ENCODE measurements at places on chromosomes 7 and 10.
A peak's percentile ranks its signal among the peaks of the same experiment; 100 is the strongest.

GRCh38 chr7:125984795-125985194, 1055.2 kb upstream of the POT1 start:
- DNase-seq = no peak

DNA sequence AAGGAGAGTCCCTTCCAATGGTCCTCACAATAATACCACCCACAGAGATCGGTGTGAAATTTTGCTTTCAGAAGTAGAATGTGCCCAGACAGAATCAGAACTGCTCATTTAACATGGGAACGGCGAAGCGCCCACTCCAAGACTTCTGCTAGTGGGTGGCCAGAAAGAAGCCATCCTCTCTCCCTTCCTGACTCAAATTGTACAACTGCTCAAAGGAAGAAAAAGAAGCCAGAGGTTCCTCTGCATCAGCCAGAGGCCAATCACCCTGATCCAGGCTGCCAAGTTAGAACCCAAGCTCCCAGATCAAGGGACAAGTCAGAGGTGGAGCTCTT, 23.3 kb downstream of the NUDCD3 start:
- DNase-seq = no peak

DNA sequence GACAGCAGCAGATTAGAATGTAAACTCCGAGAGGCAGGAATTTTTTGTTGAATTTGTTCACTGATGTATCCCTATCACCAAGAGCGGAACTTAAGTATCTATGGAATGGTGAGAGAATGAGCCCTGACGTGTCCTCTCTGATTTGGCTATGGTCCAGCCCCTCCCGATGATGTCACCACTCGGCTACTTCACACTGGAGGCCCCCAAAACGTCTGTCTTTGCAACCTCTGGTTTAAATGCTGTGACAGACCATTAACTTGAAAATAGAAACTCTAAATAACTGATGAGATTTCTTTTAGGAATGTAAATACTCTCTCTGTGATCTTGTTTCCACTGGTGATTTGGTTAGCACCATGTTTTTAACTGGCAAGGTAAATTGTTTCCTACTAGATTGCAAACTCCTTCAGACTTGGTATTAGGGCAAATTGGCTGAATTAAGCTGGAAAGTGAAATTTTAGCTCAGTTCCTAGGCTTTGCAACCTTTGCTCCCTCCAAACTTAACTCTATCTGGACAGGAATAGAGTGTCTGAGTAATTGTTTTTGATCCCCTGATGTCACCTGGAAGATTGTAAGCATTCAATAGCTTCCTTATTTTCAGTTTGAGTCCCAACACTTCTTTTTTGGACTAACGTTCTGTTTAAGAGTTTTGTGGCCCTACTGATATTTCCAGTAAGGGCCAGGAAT, 19.1 kb downstream of the SLC16A12 start:
- DNase-seq = no peak

- no peak for DNase-seq
Observed at GRCh38 chr7:92848851-92849250, 12.5 kb upstream of the CDK6 start.

GRCh38 chr7:69654849-69655707, 56.8 kb downstream of the AUTS2 start:
- DNase-seq = no peak

- DNase-seq = no peak
Observed at GRCh38 chr10:26454891-26455290, 16.8 kb downstream of the APBB1IP start.

DNA sequence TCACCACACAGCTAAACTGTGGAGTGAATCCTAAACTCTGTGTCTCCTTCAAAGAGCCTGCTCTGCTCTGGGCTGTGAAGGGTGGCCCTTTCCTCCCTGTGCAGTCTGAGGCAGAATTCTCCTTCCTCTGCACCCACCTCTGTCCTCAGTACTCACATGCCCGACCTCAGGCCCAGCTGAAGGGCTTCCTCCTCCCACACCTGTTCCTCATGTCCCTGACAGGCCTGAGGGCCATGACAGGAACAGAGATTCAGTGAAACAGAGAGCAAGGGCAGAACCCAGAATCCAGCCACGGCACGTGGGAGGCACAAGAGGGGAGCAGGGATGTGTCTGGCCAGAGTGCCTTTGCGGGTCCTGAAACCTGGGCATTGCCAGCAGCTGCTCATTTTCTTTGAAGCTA, 13.9 kb downstream of the CREB3L2 start:
- DNase-seq = no peak

GRCh38 chr7:33853361-33854062, 51.8 kb upstream of the BMPER start:
- DNase-seq = no peak

DNA sequence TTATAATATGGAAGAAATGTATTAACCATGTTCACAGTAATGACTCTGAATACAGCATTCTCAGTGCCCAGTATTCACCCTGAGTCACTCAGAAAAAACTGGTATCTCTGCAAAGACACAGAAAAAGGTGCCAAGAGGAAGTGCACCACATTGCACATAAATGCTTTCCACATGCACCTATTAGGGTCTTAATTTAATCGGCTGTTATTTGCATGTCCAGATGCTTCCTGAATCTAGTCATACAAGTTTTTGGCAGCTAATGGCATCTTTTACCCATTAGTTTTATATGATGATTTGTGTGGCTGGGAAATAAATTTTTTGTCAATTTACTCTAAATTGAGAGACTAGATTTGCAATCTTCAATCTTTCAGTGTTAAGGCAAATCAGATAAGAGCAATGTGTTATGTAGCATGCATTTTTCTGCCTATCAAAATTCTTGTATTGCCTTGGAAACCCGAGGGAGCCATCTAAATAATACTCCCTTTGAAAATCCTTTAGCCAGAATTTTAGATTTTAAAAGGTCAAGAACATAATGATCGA, 58.2 kb downstream of the ZNF680 start:
- no peak for DNase-seq

- DNase-seq = no peak
Observed at GRCh38 chr10:48670978-48671913, 13.4 kb upstream of the WDFY4 start.

DNA sequence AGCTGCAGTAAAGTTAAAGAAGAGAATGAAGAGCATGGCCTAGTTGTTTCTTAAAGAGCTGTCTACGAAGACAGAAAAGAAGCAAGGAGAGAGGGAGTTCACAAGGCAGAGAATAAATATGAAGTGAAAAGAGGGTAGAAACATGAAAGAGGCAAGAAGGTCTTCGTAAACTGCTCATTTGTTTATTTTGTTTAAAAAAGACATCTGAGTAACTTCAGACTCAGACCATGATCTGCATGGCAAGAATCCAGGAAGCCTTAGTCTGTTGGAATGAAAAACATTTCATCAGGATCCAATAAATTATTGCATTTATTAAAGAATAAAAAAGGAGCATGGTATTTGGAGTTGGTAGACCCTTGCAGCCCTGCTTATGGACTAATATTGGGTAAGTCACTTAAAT, 151.1 kb downstream of the SEM1 start:
- DNase-seq = no peak

DNA sequence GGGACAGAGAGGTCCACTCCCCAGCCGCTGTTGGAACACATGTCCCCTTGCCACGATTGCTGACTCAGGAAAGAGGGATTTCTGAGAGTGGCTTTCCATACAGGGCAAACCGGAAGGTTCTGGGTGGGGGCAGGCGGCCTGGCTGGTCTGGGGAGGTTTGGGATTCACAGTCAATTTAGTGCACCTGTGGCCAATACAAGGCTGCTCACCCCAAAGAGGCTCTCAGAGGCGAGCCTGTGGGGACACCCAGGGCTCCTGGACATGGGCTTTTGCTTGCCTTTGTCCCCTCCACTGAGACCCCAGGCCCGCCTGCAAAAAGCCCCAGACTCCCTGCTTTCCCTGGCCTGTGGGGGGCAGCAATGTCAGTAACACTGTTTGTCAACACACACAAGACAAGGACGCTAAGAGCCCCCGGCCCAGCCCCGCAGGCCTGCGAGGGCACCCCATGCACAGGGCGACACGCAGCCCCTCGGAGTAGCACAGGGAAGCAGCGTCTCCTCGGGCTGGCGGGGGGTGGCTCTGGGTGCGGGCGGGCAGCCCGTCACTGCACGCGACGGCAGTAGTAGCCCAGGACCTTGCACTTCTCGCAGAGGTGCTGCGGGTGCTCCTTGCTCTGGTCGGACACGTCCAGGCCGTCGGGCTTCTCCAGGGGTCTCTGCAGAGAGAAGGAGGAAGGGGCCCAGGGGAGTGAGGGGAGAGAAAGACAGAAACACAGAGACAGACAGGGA, 38.7 kb downstream of the PPIF start:
- no peak for DNase-seq

GRCh38 chr7:159218170-159218569, 73.5 kb upstream of the VIPR2 start:
- DNase-seq = no peak

DNA sequence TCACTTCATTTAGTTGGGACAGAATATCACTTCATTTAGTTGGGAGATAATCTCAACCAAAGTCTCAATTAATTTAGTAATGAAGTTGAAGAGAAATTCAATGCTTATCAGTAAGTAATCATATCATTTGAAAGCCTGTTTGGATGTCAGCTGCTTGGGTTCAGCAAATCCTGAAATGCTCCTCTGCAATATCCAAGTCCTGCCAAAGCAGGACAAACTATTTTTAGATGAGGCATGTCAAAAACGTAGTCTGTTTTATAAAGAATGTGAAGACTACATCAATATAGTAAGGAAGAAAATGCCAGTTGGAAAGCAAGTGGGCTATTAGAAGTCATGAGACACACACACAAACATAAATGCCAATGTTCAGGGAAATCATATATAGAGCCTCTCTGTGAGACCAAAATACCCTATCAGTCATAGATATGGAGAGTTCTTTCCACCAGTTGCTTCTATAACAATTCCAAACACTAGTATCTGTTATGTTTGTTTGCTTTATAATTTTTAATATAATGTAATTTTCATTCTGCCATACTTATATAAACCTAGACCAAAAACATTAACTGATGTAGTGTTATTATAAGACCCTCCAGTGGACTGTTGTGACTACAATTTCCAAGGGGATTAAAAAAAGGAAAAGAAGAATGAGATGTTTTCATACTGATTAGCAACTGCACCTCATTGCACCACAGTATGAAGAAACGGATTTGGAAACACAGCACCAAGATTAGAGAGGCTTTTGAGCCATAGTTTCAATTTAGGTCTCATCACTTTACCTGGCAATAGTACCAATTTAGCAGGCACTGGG, 160.7 kb downstream of the LRRTM3 start:
- DNase-seq = no peak

DNA sequence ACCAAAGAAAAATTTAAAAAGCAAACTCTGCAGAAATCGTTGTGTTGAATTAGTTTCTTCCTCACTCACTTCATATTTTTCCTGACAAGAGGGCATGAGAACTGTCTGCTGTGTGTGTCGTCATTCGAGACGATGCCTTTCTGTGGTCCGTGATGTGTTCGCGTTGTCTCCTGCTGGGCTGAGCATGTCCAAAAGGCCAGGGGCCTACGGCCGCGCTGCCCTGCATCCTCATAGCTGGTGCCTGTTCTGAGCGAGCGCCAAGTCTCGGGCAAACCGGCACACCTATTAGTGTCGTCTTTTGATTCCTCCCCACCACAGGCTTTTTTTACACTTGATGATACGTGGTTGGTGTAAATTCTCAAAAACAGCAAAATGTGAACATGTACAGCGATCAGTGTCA, 27.4 kb downstream of the WDR37 start:
- no peak for DNase-seq

GRCh38 chr7:140229591-140230515, 53.1 kb upstream of the KDM7A start:
- DNase-seq = peak; percentile 25

GRCh38 chr10:77074104-77074624, 563.4 kb downstream of the KCNMA1 start:
- no peak for DNase-seq

DNA sequence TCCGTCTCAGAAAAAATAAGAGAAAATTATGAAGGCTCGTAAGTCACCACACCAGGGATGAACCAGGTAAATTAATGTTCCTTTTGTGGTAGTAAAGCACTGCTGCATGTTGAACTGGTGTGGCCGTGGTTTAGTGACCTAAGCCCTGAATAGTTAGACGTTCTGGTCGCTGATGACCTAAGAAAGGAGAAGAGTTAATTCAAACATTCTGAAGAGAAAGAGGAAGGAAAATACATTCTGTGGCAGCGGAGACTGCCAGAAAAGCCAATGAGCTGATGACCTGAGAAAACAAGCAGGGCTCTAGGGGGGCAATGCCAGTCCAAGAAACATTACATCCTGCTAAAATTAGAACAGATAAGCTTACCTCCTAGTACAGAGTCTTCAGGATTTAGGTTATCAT, 17.5 kb downstream of the DNAJC9 start:
- no peak for DNase-seq

- no peak for DNase-seq
Observed at GRCh38 chr10:132965411-132966057, 23.2 kb upstream of the CFAP46 start.

DNA sequence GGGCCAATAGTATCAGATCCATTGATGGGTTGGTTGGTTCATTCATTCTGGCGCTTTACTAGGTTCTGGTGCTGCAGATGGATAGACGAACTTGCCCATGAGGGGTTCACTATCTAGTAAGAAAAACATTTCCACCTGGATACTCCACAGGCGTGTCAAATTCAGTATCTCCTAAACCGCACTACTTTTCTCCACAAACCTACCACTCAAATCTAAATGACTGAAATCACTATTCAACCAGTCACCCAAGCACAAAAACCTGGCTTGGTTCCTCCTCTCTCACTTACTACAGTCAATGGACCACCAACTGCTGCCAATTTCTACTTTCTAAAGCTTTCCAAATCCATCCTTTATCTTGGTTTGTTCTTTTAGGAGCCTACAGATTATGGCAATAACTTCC, 572 bp downstream of the AGK start:
- no peak for DNase-seq

DNA sequence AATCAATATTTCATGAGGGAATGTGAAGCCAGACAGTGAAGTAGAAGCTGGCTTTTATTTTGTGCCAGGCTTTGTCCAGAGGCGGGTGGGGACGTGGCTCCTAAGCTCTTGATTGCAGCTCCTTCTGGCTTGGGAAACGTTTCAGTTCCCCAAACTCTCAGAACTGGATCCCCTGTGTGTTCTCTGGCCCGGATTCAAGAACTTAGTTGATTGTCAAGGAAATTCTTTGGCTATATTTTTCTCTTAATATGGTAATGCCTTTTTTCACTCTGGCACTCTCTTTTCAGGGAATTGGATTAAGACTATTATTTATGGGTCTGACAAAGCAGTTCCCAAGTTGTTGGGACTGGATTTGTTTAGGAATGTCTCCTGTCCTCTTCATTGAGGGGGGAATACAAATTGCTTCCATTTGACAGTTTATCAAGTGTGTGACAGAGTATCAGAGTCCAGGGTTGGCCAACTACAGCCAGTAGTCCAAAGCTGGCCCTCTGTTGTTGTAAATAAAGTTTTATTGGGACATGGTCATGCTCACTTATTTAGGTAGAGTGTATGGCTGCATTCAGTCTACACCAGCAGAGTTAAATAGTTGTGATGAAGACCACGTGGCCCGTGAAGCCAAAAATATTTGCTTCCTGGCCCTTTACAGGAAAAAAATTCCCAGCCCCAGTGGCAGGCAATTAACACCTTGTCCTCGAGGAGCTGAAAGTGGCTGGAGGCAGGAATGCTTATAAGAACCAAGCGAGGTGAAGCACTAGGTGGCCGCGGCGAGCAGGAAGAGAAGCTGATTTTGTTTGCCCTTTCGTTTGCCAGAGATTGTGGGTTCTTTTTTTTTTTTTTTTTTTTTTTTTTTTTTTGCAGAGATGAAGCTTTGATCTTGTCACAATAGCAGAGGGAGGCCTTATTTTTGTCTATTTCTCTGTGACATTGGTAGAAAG, 34.3 kb downstream of the HTRA1 start:
- DNase-seq = no peak

GRCh38 chr7:93043385-93043985, 74.3 kb downstream of the SAMD9 start:
- no peak for DNase-seq

All from hematopoietic multipotent progenitor cell treated with erythropoietin and hydrocortisone succinate and interleukin-3 and kit ligand, for 15 days (in vitro differentiated cells).